NCI-H2081 treated with DMSO at 0.1 percent for 48 hours (cell line): ENCODE measurements at places on chromosomes 16 and 17.

GRCh38 chr17:58917228-58917627 lies 161.6 kb downstream of the PPM1E start:
- DNase-seq, result no peak

DNA sequence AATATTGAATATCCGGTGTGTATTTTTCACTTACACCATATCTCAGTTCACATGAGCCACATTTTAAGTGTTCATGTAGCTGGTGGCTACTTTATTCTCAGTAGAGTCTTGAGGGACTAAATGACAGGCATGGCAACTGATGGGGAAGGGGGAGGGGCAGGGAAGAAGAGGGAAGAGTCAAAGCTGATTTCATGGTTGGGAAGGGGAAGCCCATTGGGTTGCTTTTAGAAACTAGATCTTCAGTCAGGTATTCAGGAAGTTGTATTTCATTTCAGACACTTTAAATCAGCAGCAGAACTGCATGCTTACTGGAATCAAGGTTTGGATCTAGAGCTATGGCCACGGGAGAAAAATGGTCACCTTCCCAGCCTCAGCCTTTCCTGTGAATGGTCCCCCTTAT lies 2.9 kb upstream of the WIPI1 start:
- DNase-seq, result no peak

- no peak for DNase-seq
Measured at GRCh38 chr16:28180655-28181460, 30.9 kb downstream of the XPO6 start.

- no peak for DNase-seq
Measured at GRCh38 chr17:17668358-17668757, 12.9 kb upstream of the RAI1 start.

- no peak for DNase-seq
Measured at GRCh38 chr17:49437696-49438435, 23.2 kb upstream of the PHB1 start.

GRCh38 chr17:5701381-5701780 lies 117.1 kb upstream of the NLRP1 start:
- DNase-seq, result no peak

GRCh38 chr17:82106688-82107305 lies 8.8 kb upstream of the FASN start:
- DNase-seq, result no peak

DNA sequence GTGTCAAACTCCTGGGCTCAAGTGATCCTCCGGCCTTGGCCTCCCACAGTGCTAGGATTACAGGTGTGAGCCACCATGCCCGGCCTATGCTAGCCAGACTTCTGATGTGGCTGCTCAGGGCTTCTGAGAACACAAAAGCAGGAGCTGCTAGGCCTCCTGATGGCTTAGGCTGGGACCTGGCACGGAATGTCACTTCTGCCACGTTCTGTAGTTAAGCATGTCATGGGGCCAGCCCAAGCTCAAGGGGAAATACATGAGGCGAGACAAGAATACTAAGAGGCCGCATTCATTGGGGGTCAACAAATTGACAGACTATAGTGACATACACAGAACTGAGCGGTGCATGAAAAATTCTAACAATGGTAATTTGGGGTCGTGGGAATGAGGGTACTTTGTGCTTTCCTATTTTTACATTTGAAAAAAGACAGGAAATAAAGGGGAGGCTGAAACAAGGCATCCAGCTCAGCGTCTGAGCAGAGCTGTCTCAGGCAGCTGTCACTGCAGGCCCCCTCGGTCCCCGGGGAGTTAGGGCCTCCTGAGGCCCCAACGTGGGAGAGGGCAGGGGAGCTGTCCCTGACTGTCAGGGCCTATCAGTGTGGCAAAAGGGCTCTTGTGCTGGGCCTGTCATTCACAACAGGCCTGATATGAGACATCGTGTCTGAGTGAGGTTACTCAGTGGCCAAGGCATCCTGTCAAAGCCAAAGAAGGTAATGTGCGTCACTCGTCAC lies 26.4 kb downstream of the CFAP20 start:
- DNase-seq, result no peak

DNA sequence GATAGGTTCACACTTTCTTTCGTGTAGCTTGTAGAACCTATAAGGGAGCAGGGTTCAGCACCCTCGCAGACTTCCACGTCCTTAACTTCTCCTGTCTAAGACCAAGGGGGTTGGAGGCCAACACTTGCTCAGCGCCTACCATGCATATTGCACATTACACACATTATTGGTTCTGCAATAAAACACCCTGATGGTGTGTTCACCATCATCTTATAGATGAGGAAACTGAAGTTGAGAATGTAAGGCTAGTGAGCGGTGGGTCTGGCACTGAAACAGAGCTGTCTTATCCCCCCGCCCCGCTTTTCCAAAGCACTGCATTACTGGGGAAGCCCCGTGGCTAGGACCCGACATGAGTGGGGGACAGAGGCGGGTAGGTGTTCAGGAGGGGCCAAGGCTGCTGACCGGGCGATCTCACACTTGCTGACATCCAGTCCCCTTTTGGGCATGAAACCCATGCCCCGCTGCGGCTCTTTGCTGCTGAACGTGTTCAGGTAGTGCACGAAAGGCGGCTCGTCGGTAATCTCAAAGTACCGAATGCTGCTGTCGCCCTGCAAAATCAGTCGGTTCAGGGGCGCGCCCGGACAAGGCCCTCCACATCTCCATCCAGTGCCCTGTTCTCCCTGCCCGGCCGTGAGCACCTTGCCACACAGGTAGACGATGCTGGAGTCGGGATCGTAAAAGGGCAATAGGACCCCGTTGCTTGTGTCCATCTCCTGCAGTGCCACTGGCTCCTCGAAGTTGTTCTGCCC lies 6.2 kb downstream of the CORO6 start:
- DNase-seq, result no peak

DNA sequence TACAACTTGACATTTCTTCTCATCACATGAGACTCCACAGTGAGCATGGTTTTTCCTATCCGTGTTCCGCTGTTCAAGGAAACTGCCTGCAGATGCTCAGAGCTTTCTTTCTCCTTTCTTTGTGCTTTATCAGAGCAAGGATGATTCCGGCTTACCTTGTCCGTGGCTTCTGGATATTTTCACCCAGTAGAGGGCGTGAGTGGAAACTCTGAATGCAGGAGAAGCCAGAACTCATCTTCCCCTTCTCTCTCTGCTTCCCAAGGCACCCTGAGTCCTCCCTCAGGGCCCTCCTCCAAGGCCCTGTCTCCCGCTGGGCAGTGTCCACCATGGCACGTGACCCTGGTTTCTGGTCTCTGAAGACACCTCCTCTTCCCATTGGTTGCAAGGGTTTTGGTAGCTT lies 721.1 kb upstream of the RBFOX1 start:
- DNase-seq, result no peak

GRCh38 chr16:88118376-88118775 lies 167.1 kb downstream of the BANP start:
- no peak for DNase-seq

- DNase-seq, result no peak
Measured at GRCh38 chr17:81576621-81577277, 24.6 kb upstream of the FAAP100 start.

DNA sequence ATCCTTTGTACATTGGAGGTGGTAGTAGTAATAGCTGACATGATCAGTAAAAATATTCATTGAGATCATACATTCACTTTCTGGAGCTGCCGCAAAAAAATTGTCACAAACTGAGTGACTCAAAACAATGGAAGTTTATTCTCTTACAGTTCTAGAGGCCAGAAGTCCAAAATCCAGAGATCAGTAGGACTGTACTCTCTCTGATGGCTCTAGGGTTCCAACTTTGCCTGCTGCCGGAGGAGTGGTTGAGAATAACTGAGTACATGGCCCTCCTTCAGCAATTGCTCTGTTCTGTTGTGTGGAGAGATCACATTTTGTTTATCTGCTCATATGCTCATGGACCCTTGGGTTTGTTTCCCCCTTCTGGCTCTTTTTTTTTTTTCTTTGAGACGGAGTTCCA lies 23.5 kb downstream of the ABAT start:
- DNase-seq, result no peak

GRCh38 chr16:22373662-22374310 lies 633 bp downstream of the CDR2 start:
- DNase-seq, result no peak

GRCh38 chr16:80803339-80804055 lies 901 bp downstream of the CDYL2 start:
- no peak for DNase-seq

GRCh38 chr16:88881007-88881615 lies 14.7 kb upstream of the PABPN1L start:
- no peak for DNase-seq

GRCh38 chr16:75307506-75307905 lies 56.1 kb upstream of the BCAR1 start:
- DNase-seq, result no peak

DNA sequence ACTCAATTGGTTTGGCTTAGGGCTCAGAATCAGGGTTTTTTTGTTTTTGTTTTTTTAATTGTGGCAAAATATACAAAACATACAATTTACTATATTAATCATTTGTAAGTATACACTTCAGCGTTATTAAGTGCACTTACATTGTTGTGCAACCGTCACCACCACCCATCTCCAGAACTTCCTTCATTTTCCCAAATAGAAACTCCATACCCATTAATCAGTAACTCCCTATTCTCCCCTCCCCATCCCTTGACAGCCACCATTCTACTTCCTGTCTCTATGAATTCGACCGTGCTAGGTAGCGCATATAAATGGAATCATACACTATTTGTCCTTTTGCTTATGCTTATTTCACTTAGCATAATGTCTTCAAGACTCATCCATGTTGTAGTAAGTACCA lies 45.2 kb upstream of the DHX40 start:
- no peak for DNase-seq

DNA sequence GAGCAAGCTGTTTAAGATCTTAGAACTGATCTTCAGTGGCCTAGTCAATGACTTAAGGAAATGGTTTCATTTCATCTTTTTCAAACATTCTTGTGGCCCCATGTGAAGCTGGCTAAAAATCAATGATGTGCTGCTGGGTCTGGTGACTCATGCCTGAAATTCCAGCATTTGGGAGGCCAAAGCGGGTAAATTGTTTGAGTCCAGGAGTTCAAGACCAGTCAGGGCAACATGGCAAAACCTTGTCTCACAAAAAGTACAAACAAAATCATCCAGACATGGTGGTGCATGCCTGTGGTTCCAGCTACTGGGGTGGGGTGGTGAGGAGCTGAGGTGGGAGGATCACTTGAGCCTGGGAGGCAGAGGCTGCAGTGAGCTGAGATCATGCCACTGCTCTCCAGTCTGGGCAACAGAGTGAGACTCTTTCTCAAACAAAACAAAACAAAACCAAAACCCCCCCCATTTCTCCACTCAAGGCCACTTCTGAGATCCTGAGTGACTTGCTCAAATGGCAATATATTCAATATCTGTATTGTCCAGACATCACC lies 17.4 kb upstream of the COL1A1 start:
- no peak for DNase-seq

DNA sequence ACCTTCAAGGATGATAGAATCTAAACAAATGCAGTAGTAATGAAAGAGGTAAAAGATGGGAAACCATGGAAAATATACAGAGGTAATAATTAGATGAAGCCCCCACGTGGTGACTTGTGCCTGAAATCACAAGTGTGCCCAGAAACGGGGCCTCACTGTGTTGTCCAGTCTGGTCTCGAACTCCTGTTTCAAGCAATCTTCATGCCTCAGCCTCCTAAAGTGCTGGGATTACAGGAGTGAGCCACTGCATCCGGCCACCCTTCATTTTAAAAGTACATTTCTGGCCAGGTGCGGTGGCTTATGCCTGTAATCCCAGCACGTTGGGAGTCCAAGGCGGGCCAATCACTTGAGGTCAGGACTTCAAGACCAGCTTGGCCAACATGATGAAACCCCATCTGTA lies 14.2 kb upstream of the PRR14 start:
- no peak for DNase-seq

DNA sequence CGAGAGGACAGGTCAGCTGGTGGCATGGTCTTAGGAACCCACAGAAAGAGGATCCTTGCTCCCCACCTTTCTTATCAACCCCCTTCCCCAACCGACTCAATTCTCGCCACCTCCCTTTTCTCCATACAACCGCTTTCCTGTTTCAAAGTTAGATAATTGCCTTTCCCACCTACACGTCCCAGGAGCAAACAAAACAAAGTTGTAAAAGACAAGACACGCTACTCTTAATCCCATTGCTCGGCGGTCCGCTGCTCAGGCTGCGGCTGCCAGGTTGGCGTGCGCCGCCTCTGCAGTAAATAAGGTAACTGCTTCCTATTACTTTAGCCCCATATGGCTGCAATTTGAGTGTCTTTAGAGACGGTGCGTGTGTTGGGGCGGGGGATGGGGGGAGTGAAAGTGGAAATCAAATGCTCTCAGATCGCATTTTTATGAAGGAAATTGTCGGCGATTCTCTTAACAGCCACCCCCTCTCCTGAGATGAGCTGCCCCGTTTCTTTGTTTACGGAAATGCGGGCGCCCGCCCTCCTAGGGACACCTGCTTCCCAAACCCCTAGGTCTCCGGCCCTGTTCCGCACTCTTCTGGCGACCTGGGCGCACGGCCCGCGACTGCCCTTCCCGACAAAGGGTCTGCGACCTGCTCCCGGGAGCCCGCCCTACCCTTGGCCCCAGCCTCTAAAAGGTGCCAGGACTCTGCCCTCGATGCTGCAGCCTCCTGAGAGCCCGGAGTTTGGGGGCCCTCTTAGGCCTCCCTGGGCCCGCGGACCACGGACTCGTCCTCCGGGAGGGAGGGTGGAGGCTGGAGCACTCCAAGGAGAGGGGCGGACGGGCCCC lies 3.7 kb upstream of the CBX8 start:
- DNase-seq, result no peak

DNA sequence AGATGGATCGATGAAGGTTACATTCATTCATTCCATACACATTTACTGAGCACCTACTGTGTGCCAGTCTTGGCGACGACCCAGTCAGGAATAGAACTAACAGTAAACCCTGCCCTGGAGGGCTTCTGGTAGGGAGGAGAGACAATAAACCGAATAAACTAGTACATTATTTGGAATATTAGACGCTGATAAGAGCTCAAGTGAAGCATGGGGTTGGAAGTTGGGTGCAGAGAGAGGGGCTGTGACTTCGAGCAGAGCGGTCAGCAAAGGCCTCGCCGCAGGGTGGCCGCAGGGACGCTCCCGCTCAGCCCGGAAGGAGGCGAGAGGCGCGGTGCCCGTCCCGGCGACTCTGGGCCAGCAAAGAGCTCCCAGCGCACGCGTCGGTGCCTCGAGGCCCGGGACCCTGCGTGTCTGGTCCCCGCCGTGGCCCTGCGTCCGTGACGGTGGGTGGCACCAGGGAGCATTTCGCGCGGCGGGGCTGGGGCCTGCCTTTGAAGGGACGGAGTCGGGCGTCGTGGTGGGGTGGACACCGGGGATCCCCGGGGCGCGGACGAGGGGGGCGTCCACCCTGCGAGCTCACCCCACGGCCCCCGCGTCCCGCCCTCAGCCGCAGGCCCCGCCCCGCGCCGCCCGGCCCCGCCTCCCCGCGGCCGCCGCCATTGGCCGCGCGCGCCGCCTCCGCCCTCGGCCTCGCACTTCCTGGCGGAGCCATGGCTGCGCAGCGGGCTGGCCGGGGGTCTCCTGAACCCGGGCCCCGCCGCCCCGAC lies at the start of gene KLHL36:
KLHL36 (plus strand) TSS at position 684 of the 767 bp plus-strand sequence. CDS start 2,357 bp downstream, outside the sequence.
- no peak for DNase-seq

DNA sequence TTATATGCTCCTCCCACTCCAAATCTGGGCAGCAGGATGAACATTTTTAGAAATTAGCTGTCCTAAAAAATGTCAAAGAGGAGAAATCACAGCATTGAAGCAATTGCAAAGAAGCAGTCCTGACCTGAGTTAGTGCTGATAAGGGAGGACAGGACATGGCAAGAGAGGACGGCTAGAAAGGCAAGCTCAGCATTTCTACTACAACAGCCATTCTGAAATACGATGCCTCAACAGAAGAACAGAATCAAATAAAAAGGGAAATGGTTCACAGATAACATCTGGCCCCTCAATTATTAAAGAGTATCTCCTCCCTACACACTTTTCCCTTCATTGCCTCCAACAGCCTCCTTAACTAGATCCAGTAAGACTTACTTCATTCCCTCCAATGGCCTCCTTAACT lies 18.3 kb downstream of the VPS53 start:
- DNase-seq, result no peak
